ENCODE measurements at places on chromosomes 2 and 18.
A peak's percentile ranks its signal among the peaks of the same experiment; 100 is the strongest.

DNA sequence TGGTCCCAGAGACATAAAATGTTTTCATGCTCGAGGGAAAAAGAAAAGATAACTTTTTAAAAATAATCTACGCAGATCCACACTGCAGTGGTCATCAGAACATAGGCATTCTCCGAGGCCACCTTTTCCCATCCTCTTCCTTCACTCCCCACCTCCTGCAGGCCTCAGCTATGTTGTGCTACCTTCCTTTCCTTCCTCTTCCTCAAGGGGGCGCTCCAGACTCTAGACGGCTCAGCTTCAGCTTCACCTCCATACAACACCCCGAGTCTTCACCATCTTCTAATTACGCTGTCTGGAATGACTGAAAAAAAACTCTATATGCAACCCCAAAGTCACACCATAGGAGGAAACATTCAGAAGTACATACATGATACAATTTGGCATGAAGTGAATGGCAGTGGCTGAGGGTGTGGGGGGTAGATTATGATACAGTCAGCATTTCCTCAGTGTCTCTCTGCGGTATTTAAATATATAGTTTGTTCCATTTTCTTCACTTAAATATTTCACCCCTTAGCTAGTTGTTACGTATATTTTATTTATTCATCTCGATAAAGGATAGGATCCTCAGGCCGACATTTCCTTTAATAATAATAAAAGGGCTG, 583.6 kb downstream of the IRS1 start:
- peak; percentile 73 for DNase-seq

DNA sequence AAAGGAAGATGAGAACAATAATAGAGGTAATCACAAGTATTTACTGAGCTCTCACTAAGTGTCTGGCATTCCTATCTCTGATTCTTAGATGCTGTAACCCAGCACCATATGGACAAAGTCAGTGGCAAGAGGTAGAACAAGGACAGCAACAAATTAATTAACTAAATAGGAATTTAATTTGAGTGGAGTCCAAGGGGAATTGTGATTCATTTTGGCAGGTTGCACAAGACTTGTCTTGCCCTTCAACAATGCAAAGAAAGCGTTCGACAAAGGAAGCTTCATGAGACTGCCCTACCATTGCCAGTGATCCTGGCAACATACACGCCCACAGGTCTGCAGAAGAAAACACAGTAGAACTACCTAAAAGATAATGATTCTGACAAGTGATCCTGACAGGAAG, 221.6 kb downstream of the RBM43 start:
- DNase-seq: no peak

GRCh38 chr2:60706021-60706420, 50.0 kb upstream of the PAPOLG start:
- DNase-seq: no peak

DNA sequence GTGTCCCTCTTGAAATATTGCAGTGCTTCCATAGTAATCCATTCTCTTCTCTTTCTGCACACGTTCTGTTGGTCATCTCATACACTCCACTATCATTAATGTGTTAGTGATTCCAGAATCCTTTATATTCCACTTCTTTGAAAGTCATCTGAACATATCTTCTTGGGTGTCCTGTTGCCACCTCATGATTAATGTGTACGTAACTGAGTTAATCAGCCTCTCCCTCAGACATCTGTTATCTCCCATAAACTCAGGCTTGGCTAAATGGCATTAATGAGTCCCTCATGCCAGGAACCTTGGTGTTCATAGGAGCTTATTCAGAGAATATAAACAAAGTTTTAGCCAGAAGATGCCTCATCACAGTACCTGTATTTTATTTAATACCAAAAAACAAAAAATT, 126.4 kb downstream of the NCOA1 start:
- no peak for DNase-seq

GRCh38 chr2:31729442-31730092, 148.8 kb upstream of the SRD5A2 start:
- DNase-seq: no peak

DNA sequence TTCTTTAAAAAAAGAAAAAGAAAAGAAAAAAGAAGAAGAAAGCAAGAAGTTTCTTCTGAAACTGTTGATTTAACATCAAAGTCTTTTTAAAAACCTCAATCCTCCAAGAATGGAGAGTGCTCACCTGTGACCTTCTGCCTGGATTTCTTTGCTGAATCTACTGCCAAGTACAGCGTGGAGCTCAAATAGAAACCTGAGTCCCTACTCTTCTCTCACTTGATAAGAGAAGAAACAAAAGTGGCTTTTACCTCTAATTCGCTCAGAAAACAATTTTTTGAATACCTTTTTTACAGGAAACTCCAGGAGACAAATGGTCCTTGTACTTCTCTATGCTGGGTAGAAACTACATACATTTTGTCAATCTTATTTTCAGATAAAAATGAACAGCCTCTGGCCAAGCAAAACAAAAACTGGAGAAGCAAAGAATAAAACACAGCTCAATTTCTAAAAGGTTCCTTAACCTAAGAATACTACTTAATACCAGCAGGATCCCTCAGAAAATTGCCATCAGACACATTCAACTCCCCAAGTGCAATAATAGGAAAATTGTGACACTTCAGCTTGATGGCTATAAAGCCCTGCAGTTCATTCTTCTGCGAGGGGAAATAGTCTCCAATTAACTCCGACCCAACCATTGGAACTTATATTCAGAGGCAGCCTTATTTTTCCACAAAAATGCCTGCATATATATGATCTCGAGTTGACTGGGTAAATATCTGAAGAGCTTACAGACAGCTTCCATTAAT, 85.8 kb downstream of the GRB14 start:
- no peak for DNase-seq

- DNase-seq: no peak
These were observed 48.9 kb upstream of the SPATS2L start for GRCh38 chr2:200257570-200257969.

DNA sequence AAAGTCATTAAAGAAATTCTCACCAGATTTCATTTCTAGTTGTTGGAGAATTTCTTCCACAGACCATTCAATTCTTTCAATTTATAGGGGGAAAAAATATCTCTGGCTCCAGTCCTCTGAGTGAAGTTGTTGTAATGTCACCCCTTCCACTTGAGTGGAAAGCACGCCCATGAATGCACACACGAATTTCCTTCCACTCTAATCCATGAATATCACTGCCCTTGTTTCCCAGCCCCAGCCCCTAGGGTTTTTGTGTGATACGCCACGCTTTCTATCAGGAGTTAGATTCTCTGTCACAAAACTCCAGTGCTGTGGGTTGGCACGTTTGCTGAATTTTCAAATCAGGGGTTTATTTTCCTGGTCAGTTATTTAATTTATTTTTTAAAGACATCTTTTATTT, 38.1 kb downstream of the CDCA7 start:
- no peak for DNase-seq

DNA sequence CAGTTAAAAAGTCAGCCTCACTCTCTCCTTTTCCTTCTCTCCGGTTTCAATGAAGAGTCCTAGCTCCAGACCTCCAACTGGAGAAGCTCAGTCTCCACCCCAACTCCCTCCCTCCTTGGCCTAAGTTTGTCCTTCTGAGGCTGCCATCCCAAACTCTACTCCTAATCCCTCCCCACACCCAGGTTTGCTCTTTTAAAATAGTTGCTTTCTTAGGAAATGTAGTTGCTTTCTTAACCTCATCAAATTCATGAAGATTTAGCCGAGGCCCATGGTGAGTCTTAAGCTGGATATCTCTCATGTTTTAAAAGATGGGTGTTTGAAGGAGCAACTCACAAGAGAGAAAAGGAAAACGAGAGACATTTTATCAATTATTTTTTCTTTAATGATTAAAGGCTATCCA, 937 bp upstream of the LANCL1 start:
- DNase-seq: no peak

GRCh38 chr2:208097801-208098200, 26.5 kb downstream of the CRYGD start:
- no peak for DNase-seq

GRCh38 chr2:239544918-239545465, 144.2 kb upstream of the HDAC4 start:
- DNase-seq: no peak

DNA sequence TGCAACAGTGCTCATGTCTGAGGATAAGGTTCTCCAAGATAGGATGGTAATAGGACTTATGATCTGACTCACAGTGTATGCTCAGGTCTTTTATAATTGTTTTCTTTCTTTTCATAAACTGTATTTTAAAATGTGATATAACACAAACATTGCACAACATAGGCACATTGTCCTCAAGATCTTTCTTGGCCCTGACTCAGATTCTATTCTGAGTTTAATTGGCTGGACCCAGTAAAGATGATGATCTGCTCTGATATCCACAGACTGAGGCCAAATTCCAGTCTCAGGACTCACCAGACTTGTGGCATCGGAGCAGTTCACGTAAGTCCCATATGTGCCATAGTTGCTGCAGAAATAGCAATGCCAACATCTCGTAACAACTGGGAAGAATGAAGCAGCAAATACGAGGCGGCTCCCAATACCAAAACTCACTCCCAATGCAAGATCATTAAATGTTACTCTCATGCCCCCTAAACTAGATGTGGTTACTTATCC, 448.9 kb upstream of the SLC14A2 start:
- DNase-seq: no peak

- DNase-seq: no peak
These were observed 6.9 kb upstream of the NEDD4L start for GRCh38 chr18:58037163-58037562.

- DNase-seq: no peak
These were observed 43.3 kb downstream of the PLB1 start for GRCh38 chr2:28539118-28539541.

DNA sequence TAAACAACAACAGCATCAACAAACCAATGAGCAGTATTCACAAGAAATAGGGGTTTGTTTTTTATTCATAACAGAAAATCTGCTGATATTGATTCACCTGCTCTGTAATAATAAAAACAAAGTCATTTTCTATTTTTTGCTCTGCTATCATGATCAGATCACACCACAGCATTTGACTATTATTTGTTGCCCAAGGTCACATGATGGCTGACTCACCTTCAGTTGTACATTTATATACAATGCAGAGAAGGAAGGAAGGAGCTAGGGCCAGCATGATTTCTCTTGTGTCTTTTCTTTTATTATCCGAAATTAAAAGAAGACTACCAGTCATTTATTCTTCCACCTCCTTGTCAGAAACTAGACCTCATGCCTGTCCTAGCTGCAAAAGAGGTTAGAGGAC, 1427.7 kb upstream of the CELF4 start:
- no peak for DNase-seq

DNA sequence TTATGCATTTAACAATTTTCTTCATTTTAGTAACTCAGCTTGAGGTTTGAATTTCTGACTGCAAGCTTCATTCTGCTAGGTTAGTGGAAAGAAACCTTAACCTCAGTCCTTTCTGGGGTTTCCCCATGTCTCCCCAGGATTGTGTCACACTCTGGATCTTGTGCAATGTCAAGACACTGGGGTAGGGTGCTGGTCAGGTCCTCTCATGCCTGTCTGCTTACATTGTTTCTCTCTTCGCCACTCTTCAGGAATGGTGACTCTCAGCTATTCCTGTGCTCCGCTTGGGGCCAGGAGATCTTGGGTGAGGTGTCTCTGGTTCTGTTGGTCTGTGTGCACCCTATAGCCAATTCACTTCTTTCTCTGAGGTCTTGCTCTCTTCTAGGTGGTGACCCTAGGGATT, 23.9 kb downstream of the CTLA4 start:
- peak; percentile 99 for DNase-seq

GRCh38 chr18:58542426-58543159, 86.3 kb downstream of the ALPK2 start:
- peak; percentile 41 for DNase-seq

DNA sequence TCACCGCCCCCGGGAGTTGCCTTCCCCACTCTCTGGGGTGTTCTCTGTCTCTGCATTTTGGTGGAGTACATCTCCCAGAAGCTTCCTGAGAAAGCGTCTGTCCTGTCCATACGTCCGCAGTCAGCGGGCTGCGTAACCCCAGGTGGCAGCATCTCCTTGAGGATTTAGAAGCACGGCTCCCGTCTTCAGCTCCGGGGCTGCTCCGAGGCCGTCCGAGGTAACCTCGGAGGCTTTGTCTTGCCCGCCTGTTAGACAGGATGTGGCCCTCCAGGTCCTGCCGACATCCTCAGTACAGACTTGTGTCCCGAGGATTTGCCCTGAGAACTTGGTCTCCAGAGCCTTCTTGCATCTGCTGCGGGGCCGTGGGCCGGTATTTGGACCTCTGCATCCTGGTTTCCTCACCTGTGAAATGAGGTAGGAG, 58.4 kb downstream of the CTDP1 start:
- no peak for DNase-seq

GRCh38 chr18:54263904-54264336, 5.4 kb upstream of the POLI start:
- no peak for DNase-seq

DNA sequence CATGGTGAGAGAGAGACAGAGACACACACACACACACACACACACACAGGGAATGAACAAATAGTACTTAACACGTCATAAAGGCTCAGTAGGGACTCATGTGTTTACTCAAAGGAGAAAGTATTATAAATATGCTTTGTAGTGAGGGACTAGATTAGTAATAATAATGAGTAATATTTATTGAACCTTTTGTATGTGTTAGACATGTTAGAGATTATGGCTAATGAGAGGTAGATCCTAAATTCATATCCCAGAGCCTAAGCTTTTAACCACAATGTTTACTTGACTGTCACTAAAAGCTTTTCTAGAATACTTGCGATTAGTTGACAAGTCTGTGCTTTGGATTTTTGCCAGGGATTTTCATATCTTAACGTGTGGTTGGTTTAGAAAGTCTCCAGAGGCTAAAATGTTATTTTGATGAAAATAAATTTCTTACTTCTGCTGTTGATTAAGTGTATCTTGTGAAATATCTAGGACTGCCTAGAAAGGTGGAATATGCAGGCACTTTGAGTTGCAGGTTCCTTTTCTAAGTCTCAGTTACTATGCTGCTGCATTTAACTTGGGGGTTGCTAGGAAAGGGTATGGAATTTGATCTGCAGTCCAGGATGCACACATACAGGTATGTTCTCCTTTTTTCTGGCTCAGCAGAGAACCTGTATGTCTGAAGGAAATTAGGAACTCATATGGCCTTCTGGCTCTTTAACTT, 64.5 kb downstream of the UBR3 start:
- no peak for DNase-seq

GRCh38 chr2:177537636-177538035, 145.1 kb downstream of the AGPS start:
- no peak for DNase-seq

DNA sequence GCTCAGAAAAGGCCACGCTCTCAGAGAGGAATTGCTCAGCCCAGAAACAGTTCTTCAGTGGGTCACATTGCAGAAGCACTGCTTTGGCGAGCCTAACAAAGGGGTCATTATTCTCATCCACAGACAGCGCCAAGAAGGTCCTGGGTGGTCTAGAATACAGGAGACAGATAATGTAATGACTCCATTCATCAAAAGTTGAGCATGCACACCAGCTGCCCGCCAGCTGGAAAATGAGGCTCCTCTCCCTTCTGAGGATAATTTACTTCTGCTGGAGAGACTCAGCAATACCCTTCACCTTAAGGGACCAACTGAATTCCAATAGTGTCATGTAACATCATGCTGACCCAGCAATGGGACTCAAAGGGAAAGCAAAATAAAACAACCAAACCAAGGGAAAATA, 79.9 kb downstream of the TRIB2 start:
- no peak for DNase-seq
